ENCODE measurements at places on chromosomes 3 and 15. TPM values are rescaled to one million over a fixed set of nuclear protein-coding genes. Genes with fewer than 3 reads are reported as not detected.
A peak's percentile ranks its signal among the peaks of the same experiment; 100 is the strongest.

The SPTBN5 gene
- polyA plus RNA-seq, result not detected

The ILDR1 gene
- polyA plus RNA-seq, result 1.3 TPM

The C2CD4B gene
- not detected for polyA plus RNA-seq

The GOLGA8R gene
- not detected for polyA plus RNA-seq

The RTP3 gene
- polyA plus RNA-seq, result not detected

The AADACL2 gene
- polyA plus RNA-seq, result not detected

GRCh38 chr15:73740152-73741048 lies 12.8 kb downstream of the INSYN1 start:
- peaks cover 29% of the 10 kb centered on the region for H3K27me3 ChIP-seq
- H3K36me3 ChIP-seq, result no peaks in the 10 kb centered on the region
- no peak overlapping the region for H3K4me3 ChIP-seq

GRCh38 chr15:29379647-29380046 lies 110.0 kb upstream of the NSMCE3 start:
- no peaks in the 10 kb centered on the region for H3K36me3 ChIP-seq
- DNase-seq, result no peak
- no peaks in the 10 kb centered on the region for H3K4me1 ChIP-seq
- peaks cover 20% of the 10 kb centered on the region for H3K27me3 ChIP-seq
- no peak overlapping the region for H3K27ac ChIP-seq

DNA sequence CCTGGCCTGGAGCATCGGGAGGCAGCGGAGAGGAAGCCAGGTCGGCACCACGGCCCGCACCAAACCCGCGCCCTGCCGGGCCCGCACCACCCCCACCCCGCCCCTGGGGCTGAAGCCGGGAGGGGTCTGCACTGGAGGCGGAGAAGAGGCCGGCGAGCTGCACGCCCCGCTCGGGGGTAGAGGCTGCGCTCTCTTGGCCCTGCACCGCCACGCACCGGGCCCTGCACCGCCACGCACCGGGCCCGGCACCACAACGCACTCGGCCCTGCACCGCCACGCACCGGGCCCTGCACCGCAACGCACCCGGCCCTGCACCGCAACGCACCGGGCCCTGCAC lies 41.4 kb downstream of the MUC20 start:
- H3K27ac ChIP-seq, result no peak overlapping the region
- H3K27me3 ChIP-seq, result peaks cover 46% of the 10 kb centered on the region
- H3K36me3 ChIP-seq, result peaks cover 10% of the 10 kb centered on the region
- no peaks in the 10 kb centered on the region for H3K4me1 ChIP-seq
- no peak for DNase-seq

GRCh38 chr3:172692751-172693338 lies 18.0 kb downstream of the NCEH1 start:
- peak overlapping the region; percentile 48 for H3K27ac ChIP-seq
- no peak for DNase-seq
- no peaks in the 10 kb centered on the region for H3K27me3 ChIP-seq
- no peak overlapping the region for H3K4me3 ChIP-seq

DNA sequence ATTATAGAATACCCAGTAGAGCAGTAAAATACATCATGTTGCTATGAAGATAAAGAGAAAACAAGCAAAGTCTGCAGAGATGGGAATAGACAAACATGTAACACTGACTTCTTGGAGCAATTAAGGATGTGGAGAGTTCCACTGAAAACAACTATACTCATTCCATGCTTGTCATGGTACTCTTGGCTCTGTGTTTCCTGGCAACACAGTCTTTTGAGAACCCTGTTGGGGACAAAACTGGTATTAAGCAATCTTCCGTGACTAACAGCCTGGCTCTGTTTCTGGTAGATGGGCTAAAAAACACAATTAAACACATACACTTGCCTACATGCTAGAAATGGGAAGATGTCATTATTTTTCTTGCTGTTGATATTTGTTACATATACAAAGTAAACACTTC lies 1212.3 kb upstream of the GBE1 start:
- H3K4me3 ChIP-seq, result no peak overlapping the region
- H3K36me3 ChIP-seq, result no peaks in the 10 kb centered on the region
- no peak for DNase-seq

GRCh38 chr3:197151580-197151979 lies 122.0 kb upstream of the MELTF start:
- no peak overlapping the region for H3K27ac ChIP-seq
- DNase-seq, result no peak
- no peak overlapping the region for H3K4me3 ChIP-seq

DNA sequence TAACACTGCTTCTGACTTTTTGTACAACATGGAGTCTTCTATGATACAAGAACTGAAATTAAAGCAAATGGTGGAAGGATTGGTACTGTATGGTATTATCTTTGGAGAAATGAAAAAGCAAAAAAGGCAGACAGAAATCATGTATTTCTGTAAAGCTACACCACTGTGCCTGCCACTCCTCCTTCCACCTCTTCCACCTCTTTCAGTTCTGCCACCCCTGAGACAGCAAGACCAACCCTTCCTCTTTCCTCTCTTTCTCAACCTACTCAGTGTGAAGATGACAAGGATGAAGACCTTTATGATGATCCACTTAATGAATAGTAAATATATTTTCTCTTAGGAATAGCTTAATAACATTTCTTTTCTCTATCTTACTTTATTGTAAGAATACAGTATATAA lies 57.0 kb downstream of the CD200 start:
- H3K4me3 ChIP-seq, result no peak overlapping the region
- peaks cover 49% of the 10 kb centered on the region for H3K4me1 ChIP-seq
- no peaks in the 10 kb centered on the region for H3K36me3 ChIP-seq
- peak overlapping the region; percentile 78 for H3K27ac ChIP-seq

- H3K27ac ChIP-seq, result no peak overlapping the region
- no peak for DNase-seq
- H3K36me3 ChIP-seq, result no peaks in the 10 kb centered on the region
- peaks cover 28% of the 10 kb centered on the region for H3K27me3 ChIP-seq
These were observed 174.6 kb downstream of the ABHD5 start for GRCh38 chr3:43865351-43865750.

- H3K4me3 ChIP-seq, result no peak overlapping the region
- no peaks in the 10 kb centered on the region for H3K4me1 ChIP-seq
- no peak for DNase-seq
- no peak overlapping the region for H3K27ac ChIP-seq
- H3K36me3 ChIP-seq, result no peaks in the 10 kb centered on the region
- H3K27me3 ChIP-seq, result peaks cover 40% of the 10 kb centered on the region
These were observed 65.2 kb downstream of the TPRA1 start for GRCh38 chr3:127525373-127525772.

DNA sequence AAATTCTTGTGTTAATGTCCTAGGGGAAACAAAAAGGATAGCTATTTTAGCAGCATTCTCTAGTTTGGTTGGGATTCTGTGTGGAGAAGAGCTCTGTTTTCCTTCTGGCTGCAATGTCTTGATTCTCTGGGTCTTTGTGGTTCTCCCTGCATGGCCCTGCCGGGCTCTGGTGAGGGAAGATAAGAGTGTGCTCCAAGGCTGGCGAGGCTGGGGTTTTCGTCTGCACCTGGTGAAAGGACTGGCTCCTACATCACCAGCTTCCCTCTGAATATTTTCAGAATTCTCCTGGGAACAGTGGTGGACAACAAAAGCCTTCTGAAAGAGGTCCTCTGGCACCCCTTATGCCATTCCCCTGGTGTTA lies 38.1 kb upstream of the SFMBT1 start:
- H3K27me3 ChIP-seq, result no peaks in the 10 kb centered on the region
- no peak overlapping the region for H3K27ac ChIP-seq

DNA sequence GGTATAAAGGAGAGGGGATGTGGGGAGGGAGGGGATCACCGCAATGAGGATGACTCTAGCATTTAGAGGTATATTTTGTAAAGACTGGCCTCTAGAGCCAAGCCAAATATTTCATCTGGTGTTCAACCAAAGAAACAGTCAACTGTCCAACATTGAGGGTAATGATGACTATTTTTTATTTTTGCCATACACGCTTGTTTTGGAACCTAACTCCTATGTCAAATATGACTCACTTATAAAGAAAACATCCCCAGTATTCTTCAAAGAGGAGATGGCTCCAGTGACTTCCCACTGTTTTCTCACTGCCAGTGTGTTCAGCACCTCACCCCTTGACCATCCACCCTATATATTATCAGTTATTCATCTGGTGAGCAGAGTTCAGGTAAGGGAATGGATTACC lies 77.3 kb downstream of the WNT5A start:
- DNase-seq, result no peak
- no peak overlapping the region for H3K27ac ChIP-seq
- H3K4me1 ChIP-seq, result no peaks in the 10 kb centered on the region
- no peaks in the 10 kb centered on the region for H3K27me3 ChIP-seq
- no peaks in the 10 kb centered on the region for H3K36me3 ChIP-seq

DNA sequence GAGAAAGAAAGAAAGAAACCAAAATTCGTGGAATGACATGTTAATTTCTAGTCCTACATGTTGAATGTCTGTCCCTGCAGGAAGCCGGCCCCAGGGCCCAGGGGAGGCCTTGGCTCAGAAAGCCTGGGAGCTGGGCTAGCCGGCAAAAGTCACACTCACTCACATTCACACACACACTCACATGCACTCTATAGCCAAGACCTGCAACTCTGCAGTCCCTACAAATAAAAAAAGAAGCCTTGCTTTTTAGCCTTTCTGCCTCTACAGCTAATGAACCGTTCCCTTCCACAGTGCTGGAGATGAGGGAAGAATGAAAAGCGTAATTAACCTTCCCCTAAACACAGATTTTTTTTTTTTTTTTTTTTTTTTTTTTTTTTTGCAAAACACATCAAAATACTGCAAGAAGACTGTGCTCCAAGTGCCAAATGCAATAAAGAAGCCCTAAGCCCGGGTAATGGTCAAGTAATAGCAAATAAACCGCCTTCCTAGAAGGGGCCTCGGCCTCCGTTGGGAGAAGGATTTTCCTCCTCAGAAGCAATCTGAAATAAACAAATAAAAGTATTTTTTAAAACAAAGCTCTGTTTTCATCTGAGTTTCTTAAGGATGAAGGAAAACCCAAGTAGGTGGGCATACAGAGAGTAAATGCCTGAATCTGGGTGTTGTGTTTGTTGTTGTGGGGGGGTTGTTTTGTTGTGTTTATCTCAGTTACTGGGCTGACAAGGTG lies 4.3 kb downstream of the MECOM start:
- peak overlapping the region; percentile 54 for H3K27ac ChIP-seq
- DNase-seq, result no peak
- H3K36me3 ChIP-seq, result no peaks in the 10 kb centered on the region
- peaks cover 81% of the 10 kb centered on the region for H3K27me3 ChIP-seq

GRCh38 chr3:58532794-58533220 lies 4.2 kb downstream of the ACOX2 start:
- no peak overlapping the region for H3K27ac ChIP-seq
- H3K4me3 ChIP-seq, result peak overlapping the region; percentile 74
- H3K27me3 ChIP-seq, result no peaks in the 10 kb centered on the region
- H3K36me3 ChIP-seq, result no peaks in the 10 kb centered on the region

DNA sequence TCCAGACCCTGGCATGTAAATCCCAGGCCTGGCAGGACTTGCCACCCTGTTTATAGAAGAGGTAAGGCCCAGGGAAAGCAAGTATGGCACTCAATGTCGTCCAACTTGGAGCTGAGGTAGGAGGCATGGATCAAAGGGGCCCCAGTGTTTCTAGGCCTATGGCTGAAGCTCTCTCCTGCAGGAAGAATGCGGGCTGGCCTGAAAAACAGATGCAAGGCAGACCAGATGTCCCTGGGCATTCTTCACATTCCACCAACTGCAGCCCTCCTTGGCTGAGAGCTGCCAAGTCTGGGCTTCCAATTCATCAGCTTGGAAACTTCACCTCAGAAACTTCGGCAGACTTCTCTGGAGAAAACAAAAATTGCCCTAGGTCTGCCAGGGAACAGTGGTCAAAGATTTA lies 22.2 kb downstream of the MESD start:
- peaks cover 13% of the 10 kb centered on the region for H3K4me1 ChIP-seq
- H3K27me3 ChIP-seq, result no peaks in the 10 kb centered on the region
- peaks cover 19% of the 10 kb centered on the region for H3K36me3 ChIP-seq
- no peak overlapping the region for H3K4me3 ChIP-seq

DNA sequence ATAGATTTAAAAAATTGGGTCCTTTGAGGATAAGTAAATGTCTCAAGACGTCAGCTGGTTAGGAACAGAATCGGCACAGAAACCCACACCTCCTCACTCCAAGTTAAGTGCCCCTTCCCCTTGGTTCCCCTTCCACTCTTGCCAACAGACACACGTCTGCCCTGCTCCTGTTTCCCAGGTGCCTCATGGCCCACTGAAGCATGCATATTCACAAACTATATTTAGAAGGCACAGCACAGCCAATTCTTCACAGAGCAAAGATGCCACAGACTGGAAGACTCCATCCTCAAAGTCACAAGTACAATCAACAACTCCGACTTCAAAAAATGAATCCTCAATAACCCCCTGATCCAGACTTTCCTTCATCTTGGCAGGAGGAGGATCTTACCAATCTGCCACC lies 295.4 kb upstream of the NR2F2 start:
- H3K36me3 ChIP-seq, result no peaks in the 10 kb centered on the region
- no peak overlapping the region for H3K27ac ChIP-seq
- no peak overlapping the region for H3K4me3 ChIP-seq
- peaks cover 22% of the 10 kb centered on the region for H3K27me3 ChIP-seq
- H3K4me1 ChIP-seq, result no peaks in the 10 kb centered on the region

Measured in naive B cell (primary cell).